NCI-H1417 (cell line): ENCODE measurements at places on chromosomes 5 and 9.

- no peak for DNase-seq
These were observed 123.9 kb downstream of the SV2C start for GRCh38 chr5:76207120-76207519.

GRCh38 chr5:174195517-174195916 is 150.0 kb downstream of the NSG2 start:
- no peak for DNase-seq

GRCh38 chr5:20833081-20833627 is 845.2 kb upstream of the CDH18 start:
- no peak for DNase-seq

DNA sequence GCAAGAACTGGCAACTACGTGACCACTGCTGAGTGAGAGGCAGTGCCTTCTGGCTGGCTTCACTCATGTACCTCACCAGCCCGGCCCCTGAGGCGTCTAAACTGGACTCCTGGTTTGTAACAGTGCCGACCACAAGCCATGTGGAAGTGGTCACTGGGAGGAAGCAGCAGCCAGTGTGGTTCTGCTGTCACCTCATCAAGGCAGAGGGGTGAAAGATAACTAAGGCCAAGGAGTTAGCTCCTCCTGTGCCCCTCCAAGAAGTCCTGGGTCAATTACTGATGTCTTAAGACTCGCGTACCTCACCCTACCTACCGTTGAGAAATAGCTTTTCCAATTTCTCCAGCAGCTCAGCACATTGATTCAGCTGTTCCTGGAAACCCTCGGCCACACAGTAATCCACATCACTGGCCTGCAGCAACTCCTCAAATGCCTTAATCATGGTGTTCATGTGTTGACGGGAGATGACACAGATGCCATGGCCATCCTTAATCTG is 142.9 kb downstream of the CDK5RAP2 start:
- DNase-seq: no peak

- no peak for DNase-seq
These were observed 1.8 kb downstream of the NTMT1 start for GRCh38 chr9:129627556-129628440.

GRCh38 chr9:16625161-16625631 is 245.3 kb downstream of the BNC2 start:
- DNase-seq: no peak

DNA sequence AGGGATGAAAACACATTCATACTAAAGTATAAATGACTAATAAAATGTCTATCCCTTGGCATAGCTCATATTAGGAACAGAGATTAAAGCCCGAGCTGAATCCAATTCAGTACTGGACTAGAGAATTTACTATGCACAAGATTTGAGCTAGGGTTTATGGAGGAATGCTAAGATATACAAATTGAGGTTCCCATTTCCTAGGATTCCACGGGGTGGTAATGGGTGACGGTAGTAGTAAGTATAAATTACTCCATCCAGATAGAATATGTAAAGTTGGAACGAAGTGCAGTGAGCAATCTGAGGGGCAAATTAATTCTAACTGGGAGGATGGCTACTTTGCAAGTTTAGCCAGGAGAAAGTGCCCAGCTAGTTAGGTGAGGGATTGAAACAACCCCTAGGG is 156.5 kb downstream of the GAS1 start:
- DNase-seq: no peak

DNA sequence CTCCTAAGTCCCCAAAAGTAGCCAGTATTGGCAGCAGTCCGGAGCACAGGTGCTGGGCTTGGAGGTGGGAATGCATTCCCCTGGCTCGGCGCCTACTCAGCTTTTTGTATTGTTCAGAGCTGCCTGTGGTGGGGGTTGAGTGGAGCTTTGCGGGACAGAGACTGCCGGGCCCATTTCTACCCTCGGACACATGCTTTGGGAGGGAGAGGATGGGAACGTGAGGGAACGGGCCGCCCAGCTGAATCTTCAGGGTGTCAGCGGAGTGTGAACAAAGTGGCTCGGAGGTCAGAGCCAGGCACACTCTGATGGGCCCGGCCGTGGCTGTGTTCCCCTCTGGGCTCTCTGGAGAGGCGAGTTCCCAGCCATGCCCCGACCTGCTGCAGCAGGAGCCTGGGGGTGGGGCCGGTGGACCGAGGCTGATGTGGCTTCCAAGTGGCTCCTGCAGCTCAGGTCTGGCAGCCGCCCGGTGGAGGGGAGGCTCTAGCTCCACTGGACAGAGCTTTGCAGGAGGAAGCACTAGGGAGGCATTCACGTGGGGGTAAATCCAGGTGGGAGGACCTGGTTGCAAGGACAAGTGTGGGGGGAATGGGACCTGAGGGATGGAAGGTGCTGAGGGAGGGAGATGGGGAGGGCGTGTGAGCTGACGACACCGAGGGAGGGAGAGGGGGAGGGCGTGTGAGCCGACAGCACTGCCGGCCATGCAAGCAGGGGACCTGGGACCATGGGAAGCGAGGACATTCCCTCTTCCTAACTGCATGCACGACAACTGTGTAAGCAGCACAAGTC is 31.1 kb upstream of the SLC6A3 start:
- no peak for DNase-seq

GRCh38 chr5:134133188-134133994 is 18.9 kb downstream of the TCF7 start:
- DNase-seq: no peak

DNA sequence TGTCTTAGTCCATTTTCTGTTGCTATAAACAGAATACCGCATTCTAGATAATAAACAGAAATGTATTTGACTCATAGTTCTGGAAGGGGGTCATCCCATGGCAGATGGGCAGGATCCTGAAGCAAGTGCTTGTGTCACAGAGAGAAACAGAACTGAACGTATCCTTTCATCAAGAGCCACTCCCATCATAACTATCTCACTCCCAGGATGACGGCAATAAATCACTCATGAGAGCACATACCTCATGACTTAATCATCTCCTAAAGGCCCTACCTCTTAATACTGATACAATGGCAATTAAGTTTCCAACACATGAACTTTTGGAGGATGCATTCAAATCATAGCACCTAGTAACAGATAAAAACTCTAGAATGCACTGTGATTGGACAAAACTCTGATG is 142.9 kb downstream of the CAMK4 start:
- peak; percentile 54 for DNase-seq

DNA sequence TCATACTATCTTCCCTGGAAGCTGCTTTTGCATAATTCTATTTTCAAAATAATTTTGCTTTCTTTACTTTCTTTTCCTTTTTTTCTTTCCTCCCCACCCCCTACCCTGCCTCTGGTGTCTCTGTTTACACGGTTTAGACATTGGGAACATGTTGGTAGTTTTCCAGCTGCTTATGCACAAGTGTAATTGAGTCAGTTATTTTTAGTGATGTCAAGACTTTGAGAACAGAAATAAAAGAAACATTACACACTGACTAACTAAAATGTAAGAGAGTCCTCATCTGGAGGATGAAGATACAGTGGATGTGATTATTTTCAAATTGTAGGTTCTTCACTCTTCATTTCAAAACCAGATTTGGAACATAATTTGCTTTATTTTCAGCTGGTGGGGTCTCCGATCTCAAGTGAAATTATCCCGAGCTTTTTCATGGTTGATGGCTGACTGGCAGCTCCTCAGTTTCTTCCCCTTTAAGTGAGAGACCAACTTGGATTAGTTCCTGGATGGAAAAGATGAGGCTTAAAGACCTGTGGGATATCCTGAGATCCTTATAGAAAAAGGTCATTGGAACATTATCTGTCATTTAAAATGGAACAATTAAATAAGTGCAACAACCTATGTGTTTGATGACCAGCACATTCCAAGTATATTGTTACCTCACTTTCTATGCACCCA is 154.4 kb upstream of the ZNF462 start:
- DNase-seq: no peak

DNA sequence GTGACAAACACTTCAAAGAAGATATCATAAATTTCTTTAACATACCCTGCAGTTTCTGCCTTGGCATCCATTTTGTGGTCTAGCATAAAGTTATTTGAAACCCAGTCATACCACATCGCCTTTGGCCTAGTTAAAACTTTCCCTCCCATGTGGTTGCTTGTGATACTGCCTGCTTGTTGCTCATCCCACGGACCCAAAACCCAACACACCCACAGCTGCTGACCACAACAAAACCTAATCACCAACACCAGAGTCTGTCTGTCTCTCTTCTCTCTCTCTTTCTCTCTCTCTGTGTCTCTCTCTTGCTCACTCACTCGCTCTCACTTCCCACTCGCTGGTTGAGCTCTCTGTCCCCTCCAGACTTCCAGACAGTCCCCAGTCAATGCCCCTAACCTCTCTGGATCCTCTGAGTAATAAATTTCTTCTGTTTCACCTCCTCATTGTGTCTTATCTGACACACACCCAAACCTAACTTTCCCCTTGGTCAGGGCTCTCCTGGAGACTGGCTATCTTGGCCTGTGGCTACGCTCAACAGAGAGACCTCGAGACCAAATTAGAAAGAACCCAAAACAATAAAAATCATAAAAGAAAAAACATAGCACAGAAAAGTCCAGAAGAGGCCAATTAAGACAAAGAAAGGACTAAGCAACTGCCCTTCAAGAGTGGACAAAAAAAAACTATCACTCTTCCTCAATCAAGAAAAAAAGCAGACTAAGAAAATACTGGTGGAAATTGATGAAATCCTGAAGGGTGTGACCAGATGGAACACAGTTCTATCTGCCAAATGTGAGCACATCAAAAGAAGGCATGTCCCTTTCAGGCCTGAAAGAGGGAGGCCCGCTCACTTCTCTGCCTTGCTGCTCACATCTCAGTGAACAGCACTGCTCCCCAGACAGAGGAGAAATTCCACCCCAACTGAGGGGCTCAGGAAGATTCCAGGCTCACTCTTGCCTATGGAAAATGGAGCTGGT is 41.5 kb downstream of the TTLL11 start:
- DNase-seq: no peak
